ENCODE measurements at places on chromosomes 6 and 20.

GRCh38 chr6:84554706-84555105 lies 209.7 kb downstream of the TBX18 start:
- peak; percentile 8 for DNase-seq

DNA sequence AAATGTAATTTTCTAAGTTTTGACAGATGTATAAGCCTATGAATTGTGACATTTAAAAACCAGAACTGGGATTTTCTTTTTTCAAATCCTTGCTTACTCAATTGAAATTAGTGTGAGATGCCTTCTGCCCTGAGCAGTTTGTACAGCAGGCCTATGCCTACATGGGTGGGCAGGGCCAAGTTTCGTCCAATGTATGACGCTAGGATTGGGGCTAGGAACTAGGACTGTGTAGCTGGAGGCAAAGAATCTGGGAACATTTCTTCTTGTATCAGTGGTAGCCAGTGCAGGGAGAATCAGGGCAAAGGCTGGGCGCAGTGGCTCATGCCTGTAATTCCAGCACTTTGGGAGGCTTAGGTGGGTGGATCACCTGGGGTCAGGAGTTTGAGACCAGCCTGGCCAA lies 3.9 kb upstream of the PTPRA start:
- no peak for DNase-seq

DNA sequence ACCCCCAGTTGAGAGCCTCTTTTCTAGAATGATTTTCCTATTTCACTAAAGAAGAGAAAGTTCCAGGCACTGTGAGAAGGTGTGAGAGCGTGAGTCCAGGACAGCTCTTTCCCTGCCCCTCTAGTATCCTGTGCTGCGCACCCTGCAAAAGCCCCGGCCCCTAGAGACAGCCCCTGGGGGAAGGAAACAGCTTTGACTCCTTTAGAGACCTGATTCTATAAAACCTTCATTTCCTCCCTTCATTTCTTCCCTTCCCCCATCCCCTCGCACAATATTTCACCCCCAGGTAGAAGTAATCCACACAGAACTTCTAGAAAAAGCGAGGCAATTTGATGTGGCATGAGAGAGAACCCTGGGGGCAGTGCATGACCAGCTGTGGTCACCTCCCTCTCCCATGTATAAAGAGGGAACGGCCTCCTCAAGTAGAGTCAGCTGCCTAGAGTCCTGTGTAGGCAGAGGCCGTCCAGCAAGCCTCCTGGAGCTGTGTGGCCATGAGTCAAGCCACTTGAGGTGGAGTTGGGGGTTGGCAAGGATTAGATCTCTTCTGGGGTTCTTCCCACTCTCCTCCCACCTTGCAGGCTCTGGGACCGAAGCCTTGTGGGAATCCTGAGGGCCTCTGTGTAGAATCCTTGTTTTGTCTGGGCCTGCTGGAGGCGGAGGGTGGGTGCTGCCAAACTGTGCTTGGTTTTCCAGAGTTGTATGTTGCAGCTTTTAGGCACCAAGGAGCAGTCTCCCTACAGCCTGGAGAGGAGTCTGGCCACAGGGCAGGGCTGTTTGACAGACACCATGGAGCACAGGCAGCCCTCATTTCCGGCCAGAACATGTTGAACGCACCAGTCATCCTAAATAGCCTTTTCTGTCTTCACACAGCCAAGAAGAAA lies 41.7 kb downstream of the CHMP4B start:
- DNase-seq, result no peak

DNA sequence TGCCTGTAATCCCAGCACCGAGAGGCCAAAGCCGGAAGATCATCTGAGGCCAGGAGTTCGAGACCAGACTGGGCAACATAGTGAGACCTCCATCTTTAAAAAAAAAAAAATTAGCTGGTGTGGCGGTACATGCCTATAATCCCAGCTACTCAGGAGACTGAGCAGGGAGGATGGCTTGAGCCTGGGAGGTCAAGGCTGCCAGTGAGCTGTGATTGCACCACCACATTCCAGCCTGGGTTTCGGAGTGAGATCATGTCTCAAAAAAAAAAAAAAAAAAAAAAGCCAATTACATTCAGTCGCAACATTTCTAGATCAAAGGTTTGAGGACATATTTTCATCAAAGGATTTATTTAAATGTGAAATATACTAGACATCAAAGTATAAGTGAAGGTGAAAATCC lies 32.0 kb upstream of the EDN1 start:
- no peak for DNase-seq

- DNase-seq, result no peak
These were observed 78.3 kb downstream of the KIF6 start for GRCh38 chr6:39646751-39647420.

All from HCEC 1CT (cell line).